ENCODE measurements at places on chromosomes 1 and 21. TPM values are rescaled to one million over a fixed set of nuclear protein-coding genes. Genes with fewer than 3 reads are reported as not detected.

Gene PARK7
- total RNA-seq = 408 TPM

Gene CLCA1
- not detected for total RNA-seq

Gene TPTE
- total RNA-seq = 5.3 TPM

Gene C1orf141
- not detected for total RNA-seq

Gene ZFYVE9
- total RNA-seq = 17.7 TPM

Gene SLAMF9
- total RNA-seq = 1.8 TPM

Gene RXFP4
- total RNA-seq = not detected

Gene CCDC185
- total RNA-seq = not detected

Gene MAP10
- 0.56 TPM for total RNA-seq

Gene PRR9
- not detected for total RNA-seq

Gene ANKRD35
- total RNA-seq = not detected

Gene KCNJ10
- not detected for total RNA-seq

Gene F11R
- 5.7 TPM for total RNA-seq

Gene HES5
- total RNA-seq = not detected

Gene GPR157
- 2.2 TPM for total RNA-seq

Gene MAN1A2
- total RNA-seq = 22.8 TPM

Gene MIXL1
- not detected for total RNA-seq

Gene TCHH
- total RNA-seq = 0.38 TPM

Gene TMEM54
- total RNA-seq = 49.9 TPM

Gene GCSAML
- not detected for total RNA-seq

Gene KCNE2
- total RNA-seq = not detected

Gene GUCA2A
- not detected for total RNA-seq

Gene AIRE
- total RNA-seq = not detected

Gene SLC25A33
- total RNA-seq = 8.9 TPM

Gene EDARADD
- 1.2 TPM for total RNA-seq

Gene DMBX1
- total RNA-seq = not detected

Gene OR2L5
- not detected for total RNA-seq

Gene MPL
- not detected for total RNA-seq

Gene RNF207
- total RNA-seq = 11.7 TPM

Gene FALEC
- total RNA-seq = not detected

Gene PLA2G4A
- 0.98 TPM for total RNA-seq

Gene RSPH1
- 0.08 TPM for total RNA-seq

Gene TDRD5
- total RNA-seq = 0.40 TPM

Gene IRF6
- total RNA-seq = 0.04 TPM

Gene CENPF
- 172 TPM for total RNA-seq

Gene HPCA
- total RNA-seq = not detected

Gene LDLRAP1
- total RNA-seq = 13.7 TPM

Gene KCNN3
- total RNA-seq = 1.3 TPM

Gene PDPN
- 0.80 TPM for total RNA-seq

Gene EVI5
- total RNA-seq = 45.2 TPM

Gene EPS15
- 34.8 TPM for total RNA-seq

Gene AHCTF1
- 56.9 TPM for total RNA-seq

Gene FCRL3
- total RNA-seq = not detected

Gene NBPF12
- 8.8 TPM for total RNA-seq

Gene NCAM2
- total RNA-seq = 11.2 TPM

Gene DDAH1
- total RNA-seq = 11.8 TPM

Gene NKAIN1
- 1.4 TPM for total RNA-seq

Gene PHC2
- total RNA-seq = 241 TPM
